ENCODE measurements at places on chromosomes 2 and 18.

DNA sequence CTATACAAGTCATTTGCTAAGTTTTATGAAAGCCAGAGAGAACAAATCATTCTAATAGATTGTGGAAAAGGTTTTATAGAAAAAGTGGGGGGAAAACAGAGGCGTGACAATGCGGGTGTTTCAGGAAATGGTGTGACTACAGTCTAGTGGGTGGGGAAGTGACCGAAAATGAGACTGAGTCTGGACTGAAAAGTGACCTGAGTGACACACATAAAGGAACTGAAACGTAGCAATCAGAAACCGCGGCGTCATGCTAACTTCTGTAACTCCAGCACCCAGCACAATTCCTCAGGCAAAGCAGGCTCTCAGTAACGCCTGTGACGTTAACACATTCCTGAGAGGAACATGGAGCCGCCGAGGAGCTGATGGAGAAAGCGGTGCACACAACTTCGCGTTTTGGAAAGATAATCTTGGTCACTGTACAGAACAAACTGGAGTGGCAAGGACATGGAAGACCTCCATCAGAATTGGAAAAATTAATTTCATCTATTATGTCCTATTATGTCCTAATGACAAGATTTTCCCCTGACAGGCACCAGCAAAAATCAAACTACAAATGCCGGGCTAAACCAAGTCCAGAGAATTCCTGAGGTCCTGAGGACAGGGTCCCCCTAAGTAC is 1.4 kb upstream of the CD226 start:
- H3K27ac ChIP-seq = peak overlapping the region; percentile 57
- H3K4me1 ChIP-seq = peaks cover 37% of the 10 kb centered on the region
- no peaks in the 10 kb centered on the region for H3K27me3 ChIP-seq
- DNase-seq = peak; percentile 84
- H3K36me3 ChIP-seq = no peaks in the 10 kb centered on the region

GRCh38 chr2:175478096-175478768 is 296.7 kb upstream of the ATP5MC3 start:
- no peak overlapping the region for H3K27ac ChIP-seq
- H3K36me3 ChIP-seq = no peaks in the 10 kb centered on the region
- DNase-seq = no peak
- no peaks in the 10 kb centered on the region for H3K4me1 ChIP-seq
- H3K4me3 ChIP-seq = no peak overlapping the region
- no peaks in the 10 kb centered on the region for H3K27me3 ChIP-seq

GRCh38 chr2:80303006-80303908 is 1.3 kb downstream of the LRRTM1 start:
- H3K4me1 ChIP-seq = no peaks in the 10 kb centered on the region
- H3K27me3 ChIP-seq = no peaks in the 10 kb centered on the region
- no peak overlapping the region for H3K27ac ChIP-seq

GRCh38 chr18:10476338-10476791 is 21.9 kb downstream of the APCDD1 start:
- no peaks in the 10 kb centered on the region for H3K27me3 ChIP-seq
- H3K4me1 ChIP-seq = no peaks in the 10 kb centered on the region
- no peak for DNase-seq

Data from MM.1S (cell line).